ENCODE measurements at places on chromosomes 5 and 9. TPM values are rescaled to one million over a fixed set of nuclear protein-coding genes. Genes with fewer than 3 reads are reported as not detected.

NEUROG1 gene
- total RNA-seq = not detected

PCDHGB6 gene
- total RNA-seq = not detected

TNC gene
- total RNA-seq = not detected

FGFR4 gene
- 0.33 TPM for total RNA-seq

TIFAB gene
- total RNA-seq = not detected

PCDHB5 gene
- not detected for total RNA-seq

CDX1 gene
- not detected for total RNA-seq

GLDC gene
- 4.3 TPM for total RNA-seq

Measured in activated CD4-positive, alpha-beta memory T cell treated with anti-CD3 and anti-CD28 coated beads, Interleukin-2, amount 10 ng/mL, durations not matched to agents 7 days and 5 days (primary cell).